ENCODE measurements at places on chromosomes 12 and 14.

- H3K4me1 ChIP-seq = peaks cover 27% of the 10 kb centered on the region
- H3K4me3 ChIP-seq = no peak overlapping the region
- H3K27ac ChIP-seq = peak overlapping the region; percentile 37
- H3K27me3 ChIP-seq = no peaks in the 10 kb centered on the region
- no peak for DNase-seq
Observed at GRCh38 chr12:57158665-57159064, 11.2 kb upstream of the LRP1-AS start.

DNA sequence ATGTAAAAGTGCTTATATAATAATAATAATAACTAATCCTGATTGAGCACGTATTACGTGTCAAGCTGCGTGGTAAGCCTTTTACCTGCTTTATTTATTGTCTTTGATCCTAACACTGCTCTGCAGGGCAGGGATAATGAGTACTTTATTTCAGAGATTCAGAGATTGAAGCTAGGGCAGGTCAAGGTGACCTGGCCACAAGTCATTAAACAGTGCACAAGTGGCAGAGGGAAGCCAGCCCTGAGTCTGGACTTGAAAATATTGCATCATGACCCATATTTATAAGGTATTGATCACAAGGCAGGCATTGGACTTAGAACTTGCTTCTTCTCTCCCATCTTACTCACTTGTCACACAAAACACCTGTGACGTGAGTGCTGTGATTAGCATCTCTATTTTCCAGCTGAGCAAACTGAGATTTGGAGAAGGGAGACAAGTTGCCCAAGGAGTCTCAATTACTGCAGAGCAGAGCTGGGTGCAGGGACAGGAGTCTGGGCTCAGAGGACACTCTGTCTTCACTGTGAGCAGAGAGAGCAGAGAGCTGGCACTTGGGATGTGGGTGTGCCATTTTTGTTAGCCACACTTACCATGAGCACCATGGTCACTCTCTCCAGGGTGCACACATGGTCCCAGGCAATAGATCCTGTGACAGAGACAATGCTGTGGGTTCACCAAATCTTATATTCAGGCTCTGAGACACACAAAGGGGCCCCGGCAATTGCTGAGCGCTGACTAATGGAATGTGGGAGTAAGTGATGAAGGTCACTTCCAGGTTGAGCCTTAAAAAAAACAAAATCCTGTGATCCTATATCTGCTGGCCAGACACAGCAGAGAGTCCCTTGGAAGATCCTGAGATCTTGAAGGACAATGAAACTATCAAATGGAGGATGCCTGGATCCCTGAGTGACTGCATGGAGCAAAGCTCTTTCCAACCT is 113.2 kb upstream of the MED13L start:
- H3K27me3 ChIP-seq = no peaks in the 10 kb centered on the region
- no peaks in the 10 kb centered on the region for H3K36me3 ChIP-seq
- H3K4me1 ChIP-seq = peaks cover 10% of the 10 kb centered on the region
- H3K4me3 ChIP-seq = no peak overlapping the region
- H3K27ac ChIP-seq = no peak overlapping the region

- H3K4me1 ChIP-seq = peaks cover 4% of the 10 kb centered on the region
- no peak overlapping the region for H3K4me3 ChIP-seq
- no peak for DNase-seq
- H3K27ac ChIP-seq = no peak overlapping the region
Observed at GRCh38 chr12:49413010-49413409, 45.7 kb downstream of the SPATS2 start.

GRCh38 chr14:37318938-37319337 is 121.2 kb downstream of the MIPOL1 start:
- no peaks in the 10 kb centered on the region for H3K36me3 ChIP-seq
- H3K27ac ChIP-seq = no peak overlapping the region
- H3K4me1 ChIP-seq = no peaks in the 10 kb centered on the region
- DNase-seq = no peak
- no peak overlapping the region for H3K4me3 ChIP-seq
- no peaks in the 10 kb centered on the region for H3K27me3 ChIP-seq

GRCh38 chr14:94890785-94891184 is 120.9 kb upstream of the GSC start:
- H3K27ac ChIP-seq = no peak overlapping the region
- no peak overlapping the region for H3K4me3 ChIP-seq
- no peaks in the 10 kb centered on the region for H3K4me1 ChIP-seq
- no peak for DNase-seq
- no peaks in the 10 kb centered on the region for H3K36me3 ChIP-seq
- no peaks in the 10 kb centered on the region for H3K27me3 ChIP-seq

DNA sequence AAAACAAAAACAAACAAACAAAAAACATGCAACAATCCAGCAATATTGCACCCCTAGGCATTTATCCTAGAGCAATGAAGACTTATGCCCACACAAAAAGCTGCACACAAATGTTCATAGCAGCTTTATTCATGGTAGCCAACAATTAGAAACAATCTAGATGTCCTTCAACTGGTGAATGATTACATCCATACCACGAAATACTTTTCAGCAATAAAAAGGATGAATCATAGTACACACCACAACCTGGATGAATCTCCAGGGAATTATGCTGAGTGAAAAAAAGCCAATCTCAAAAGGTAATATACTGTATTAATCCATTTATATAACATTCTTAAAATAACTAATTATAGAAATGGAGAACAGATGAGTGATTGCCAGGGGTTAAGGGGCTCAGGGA is 14.5 kb upstream of the GPR162 start:
- no peak overlapping the region for H3K4me3 ChIP-seq
- H3K4me1 ChIP-seq = no peaks in the 10 kb centered on the region
- H3K27ac ChIP-seq = no peak overlapping the region
- H3K27me3 ChIP-seq = no peaks in the 10 kb centered on the region

GRCh38 chr14:94161981-94162380 is 12.1 kb upstream of the PPP4R4 start:
- no peak for DNase-seq
- H3K27ac ChIP-seq = no peak overlapping the region
- no peaks in the 10 kb centered on the region for H3K36me3 ChIP-seq

GRCh38 chr12:3554371-3555115 is 63.5 kb downstream of the PRMT8 start:
- H3K36me3 ChIP-seq = no peaks in the 10 kb centered on the region
- no peaks in the 10 kb centered on the region for H3K27me3 ChIP-seq

DNA sequence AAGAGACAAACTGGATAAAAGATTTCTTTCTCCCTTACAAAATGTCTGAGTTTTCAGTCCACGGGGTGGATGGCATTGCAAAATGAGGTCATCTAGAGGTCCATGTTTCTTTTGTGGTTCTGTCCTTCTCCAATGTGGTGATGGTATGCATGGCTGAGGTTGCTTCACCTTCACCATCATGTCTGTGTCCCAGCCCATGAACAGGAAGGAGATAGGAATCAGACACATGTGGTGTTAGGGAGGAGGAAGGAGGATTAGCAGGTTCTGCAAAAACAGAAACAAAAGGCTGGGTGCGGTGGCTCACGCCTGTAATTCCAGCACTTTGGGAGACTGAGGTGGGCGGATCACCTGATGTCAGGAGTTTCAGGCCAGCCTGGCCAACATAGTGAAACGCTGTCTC is 11.0 kb upstream of the AEBP2 start:
- no peaks in the 10 kb centered on the region for H3K36me3 ChIP-seq
- H3K4me1 ChIP-seq = peaks cover 14% of the 10 kb centered on the region
- no peak overlapping the region for H3K27ac ChIP-seq
- H3K27me3 ChIP-seq = no peaks in the 10 kb centered on the region
- DNase-seq = peak; percentile 12

GRCh38 chr14:70121521-70121920 is 67.2 kb downstream of the SLC8A3 start:
- no peaks in the 10 kb centered on the region for H3K27me3 ChIP-seq
- DNase-seq = no peak
- H3K36me3 ChIP-seq = no peaks in the 10 kb centered on the region
- no peak overlapping the region for H3K27ac ChIP-seq

GRCh38 chr12:31867292-31867691 is 91.9 kb upstream of the RESF1 start:
- H3K27ac ChIP-seq = no peak overlapping the region
- H3K27me3 ChIP-seq = no peaks in the 10 kb centered on the region

DNA sequence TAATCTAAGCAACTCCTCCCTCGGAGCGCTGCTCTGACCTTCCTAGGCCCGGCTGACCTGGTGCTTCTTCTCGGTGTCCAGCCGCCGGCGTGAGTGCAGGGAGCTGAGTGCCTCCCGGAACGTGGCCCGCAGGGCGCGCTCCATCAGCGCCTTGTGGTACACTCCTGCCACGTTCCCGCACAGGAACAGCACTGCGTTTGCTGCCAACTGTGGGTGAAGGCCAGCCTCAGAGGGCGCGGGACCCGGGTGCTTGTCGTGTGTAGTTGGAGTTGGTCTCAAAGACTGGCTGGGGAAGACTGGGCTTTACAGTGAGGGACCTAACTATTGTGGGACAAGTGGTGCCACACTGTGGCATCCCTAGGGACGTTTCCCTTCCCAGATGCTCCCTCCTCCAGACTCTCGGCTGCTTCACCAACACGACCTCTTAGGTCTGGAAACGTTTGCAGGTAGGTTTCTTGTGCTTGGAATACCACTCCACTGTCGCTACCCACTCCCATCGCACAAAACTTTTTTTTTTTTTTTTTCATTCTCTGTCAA is 3.1 kb downstream of the ADCY4 start:
- H3K4me1 ChIP-seq = peaks cover 43% of the 10 kb centered on the region
- no peaks in the 10 kb centered on the region for H3K27me3 ChIP-seq
- no peak for DNase-seq
- no peak overlapping the region for H3K4me3 ChIP-seq
- no peaks in the 10 kb centered on the region for H3K36me3 ChIP-seq

DNA sequence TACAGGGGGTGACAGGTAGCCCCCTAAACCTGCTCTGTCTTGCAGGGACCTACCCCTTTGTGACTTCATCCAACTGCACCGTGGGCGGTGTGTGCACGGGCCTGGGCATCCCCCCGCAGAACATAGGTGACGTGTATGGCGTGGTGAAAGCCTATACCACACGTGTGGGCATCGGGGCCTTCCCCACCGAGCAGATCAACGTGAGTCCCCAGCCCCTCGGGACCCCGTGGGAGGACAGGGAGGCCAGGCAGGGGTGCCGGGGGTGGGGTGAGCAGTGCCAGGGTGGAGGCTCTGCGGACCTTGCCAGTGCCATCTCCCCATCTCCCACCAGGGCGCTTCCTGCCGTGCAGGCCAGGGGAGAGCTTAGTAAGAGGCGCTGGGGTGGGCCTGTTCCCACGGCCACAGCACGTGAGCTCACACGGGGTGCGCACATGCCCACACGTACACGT is 11.1 kb upstream of the SIVA1 start:
- no peak overlapping the region for H3K27ac ChIP-seq
- peaks cover 11% of the 10 kb centered on the region for H3K4me1 ChIP-seq
- H3K27me3 ChIP-seq = no peaks in the 10 kb centered on the region
- H3K36me3 ChIP-seq = no peaks in the 10 kb centered on the region
- H3K4me3 ChIP-seq = no peak overlapping the region

Data from vagina (tissue), 2 donors.